Putamen (tissue), 1 donor: ENCODE measurements at places on chromosomes 7 and 10.

DNA sequence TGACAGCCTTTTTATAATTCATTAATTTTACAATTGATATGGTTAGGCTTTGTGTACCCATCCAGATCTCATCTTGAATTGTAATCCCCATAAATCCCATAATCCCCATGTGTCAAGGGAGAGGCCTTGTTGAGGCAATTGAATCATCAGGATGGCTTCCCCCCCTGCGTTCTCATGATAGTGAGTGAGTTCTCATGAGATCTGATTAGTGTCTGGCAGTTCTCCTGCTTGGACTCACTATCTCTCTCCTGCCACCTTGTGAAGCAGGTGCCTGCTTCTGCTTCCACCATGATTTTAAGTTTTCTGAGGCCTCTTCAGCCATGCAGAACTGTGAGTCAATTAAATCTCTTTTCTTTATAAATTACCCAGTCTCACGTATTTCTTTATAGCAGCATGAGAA lies 165.7 kb upstream of the GNAI1 start:
- no peak for DNase-seq

DNA sequence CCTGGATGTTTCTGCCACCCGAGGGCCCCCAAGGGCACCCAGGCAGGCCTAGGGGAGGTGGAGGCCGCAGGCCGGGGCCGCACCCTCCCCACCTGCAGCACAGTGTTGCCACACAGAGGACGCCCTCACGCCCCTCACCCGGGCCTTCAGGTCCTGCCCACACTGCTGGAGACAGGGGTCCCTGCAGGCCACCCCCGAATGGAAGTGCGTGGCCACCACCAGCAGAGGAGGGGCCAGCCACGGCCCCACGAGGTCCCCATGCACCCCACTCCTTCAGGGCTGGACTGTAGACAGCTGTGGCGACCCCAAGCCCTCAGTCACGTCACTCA lies 35.4 kb downstream of the ADAP1 start:
- no peak for DNase-seq

DNA sequence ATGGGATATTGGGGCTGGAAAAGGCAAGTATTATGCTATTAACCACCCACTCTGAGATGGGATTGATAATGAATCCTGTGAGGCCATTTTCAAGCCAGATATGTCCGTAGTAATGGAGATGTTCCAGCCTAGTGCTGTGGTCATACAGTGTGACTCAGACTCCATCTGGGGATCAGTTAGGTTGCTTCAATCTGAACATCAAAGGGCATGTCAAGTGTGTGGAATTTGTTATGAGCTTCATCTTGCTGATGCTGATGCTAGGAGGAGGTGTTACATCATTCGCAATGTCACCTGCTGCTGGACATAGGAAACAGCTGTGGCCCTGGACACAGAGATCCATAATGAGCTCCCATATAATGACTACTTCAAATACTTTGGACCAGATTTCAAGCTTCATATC lies 144.7 kb downstream of the PLCE1 start:
- DNase-seq = no peak

DNA sequence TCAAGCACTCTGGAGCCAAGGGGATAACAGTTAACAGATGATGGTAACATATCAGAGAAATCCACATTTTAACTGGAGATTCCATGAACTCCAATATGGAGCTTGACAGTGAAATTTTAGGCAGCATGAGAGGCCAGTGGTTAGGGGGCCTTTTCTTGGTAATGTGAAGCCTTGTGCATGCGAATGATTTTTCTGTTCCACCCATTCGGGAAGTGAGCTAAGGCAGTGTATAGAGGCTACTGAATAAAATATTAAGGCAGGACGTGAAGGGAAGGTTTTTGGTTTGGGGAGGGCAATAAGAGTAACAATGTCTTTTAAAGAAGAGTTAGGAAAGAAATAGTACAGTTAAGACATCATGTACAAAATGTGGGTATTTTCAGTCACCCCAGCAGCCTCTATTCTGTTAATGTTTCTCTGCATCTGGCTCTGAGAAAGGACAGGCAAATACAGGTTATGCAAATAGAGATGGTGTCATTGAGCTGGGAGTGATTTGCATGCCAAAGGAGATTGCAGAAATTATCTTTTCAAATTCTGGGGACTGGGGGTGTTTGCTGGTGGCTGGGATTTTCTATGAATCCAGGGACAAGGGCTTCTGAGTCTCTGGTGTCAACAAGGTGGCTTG lies 6.8 kb upstream of the TAS2R60 start:
- DNase-seq = no peak

DNA sequence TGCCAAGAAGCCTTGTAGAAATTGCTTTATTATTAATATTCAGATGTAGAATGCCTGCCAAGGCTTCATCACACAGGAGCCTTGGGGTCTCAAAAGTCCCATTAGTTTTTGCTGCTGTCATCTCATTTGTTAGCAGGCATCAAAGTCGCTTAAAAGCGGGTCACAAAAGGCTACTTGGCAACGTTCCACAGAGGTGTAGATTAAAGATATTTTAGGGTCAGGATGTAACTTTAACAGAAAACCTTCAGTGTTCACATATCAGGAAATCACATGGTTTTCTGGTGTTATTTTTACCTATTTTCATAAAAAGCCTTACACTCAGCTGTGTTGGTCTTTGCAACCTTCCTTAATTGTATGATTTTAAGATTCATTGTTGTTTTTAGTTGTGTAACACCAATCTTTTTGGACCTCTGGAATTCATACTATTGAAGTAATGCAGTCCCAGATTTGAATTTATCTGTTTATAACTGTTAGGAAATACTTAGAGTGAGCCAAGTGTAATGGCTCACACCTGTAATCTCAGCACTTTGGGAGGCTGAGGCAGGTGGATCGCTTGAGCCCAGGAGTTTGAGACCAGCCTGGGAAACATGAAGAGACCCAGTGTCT lies 65.3 kb downstream of the TET1 start:
- no peak for DNase-seq

GRCh38 chr10:88256013-88256680 lies 327.0 kb downstream of the RNLS start:
- no peak for DNase-seq

GRCh38 chr7:151851145-151851751 lies 25.7 kb downstream of the PRKAG2 start:
- no peak for DNase-seq

GRCh38 chr7:119665796-119666195 lies 607.2 kb upstream of the KCND2 start:
- DNase-seq = no peak

DNA sequence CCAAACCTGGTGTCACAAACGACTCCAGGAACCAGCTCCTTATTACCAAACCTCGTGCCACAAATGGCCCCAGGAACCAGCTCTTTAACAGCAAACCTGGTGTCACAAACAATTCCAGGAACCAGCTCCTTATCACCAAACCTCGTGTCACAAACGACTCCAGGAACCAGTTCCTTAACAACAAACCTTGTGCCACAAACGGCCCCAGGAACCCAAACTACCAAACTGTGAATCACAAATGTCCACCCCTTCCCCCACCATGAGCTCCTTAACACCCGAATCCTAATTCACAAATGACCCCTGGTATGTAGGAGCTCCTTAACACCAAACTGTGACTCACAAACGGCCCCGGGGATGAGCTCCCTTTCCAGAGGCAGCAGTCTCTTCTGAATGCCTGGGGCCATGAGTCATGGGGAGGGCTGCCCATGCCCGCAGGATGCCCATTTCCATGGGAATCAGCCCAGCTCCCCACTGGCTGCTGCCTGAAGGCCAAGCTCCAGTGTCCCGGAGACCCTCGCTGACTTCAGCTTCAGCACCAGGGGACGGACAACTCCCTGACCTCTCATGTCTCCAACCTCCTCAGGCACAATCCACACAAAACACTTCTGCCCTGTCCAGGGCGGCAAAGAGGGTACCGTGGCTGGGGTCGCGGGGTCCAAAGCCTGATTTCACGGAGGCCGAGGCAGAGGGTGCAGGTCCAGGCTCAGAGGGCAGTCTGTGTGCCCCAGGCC lies 213.1 kb downstream of the ELFN1 start:
- no peak for DNase-seq

- DNase-seq = no peak
Observed at GRCh38 chr7:124813994-124814798, 48.6 kb upstream of the GPR37 start.
